ENCODE measurements at places on chromosomes 11 and 22.
A peak's percentile ranks its signal among the peaks of the same experiment; 100 is the strongest.

GRCh38 chr22:22748297-22748743, 103.9 kb downstream of the GGTLC2 start:
- peak; percentile 18 for DNase-seq

- DNase-seq: no peak
These were observed 200.8 kb downstream of the LUZP2 start for GRCh38 chr11:24697522-24698111.

GRCh38 chr11:114263513-114264170, 32.6 kb upstream of the NNMT start:
- no peak for DNase-seq

- DNase-seq: no peak
These were observed 43.8 kb upstream of the NECTIN1 start for GRCh38 chr11:119772641-119773415.

- no peak for DNase-seq
These were observed 11.5 kb upstream of the SPI1 start for GRCh38 chr11:47389577-47390421.

DNA sequence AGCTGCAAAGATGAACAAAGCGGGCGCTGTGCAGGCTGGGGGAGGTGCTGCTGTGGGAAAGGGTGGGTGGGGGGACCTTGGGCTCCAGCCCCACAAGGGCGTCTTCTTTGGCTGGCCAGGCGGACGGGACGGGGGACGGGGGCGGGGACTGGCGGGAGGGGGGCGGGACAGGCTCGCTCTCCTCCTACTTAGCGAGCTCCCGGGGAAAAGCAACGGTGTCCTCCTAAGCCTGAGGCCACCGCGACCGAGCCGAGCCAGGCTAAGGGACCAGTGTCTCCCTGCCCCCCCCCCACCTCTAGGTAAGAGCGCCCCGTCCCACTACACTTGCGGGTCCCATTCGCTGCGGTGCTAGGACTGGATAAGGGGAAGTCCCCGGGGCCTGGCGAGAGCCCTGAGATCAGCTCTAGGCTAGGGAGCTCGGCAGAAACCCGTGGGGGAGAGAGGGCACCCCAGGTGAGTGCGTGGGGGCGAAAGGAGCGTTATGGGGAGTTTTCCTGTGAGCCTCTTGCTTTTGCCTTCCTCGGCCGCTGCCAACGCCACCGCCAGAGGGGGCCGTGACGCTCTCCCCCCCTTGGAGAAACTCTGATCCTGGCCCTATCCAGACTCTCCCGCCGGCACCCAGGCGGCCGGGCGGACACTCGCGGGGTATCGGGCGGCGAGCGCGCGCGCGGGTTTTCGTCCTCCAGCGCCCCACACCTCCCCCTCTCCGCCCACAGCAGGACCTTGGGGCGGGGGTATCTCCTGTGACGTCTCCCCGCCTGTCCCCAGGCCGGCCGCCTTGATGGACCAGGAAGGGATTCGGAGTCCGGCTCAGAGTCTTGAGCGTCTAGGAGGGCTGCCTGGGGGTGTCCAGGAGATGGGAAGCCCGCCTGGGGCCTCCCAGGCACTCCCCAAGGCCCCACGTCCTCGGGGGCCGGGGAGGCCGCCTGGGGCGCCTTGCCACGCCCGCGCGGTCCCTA, at the start of gene PHLDB1:
Gene PHLDB1, plus strand, starts transcription at position 215 of the 959 bp plus-strand sequence. CDS start 6,222 bp downstream, outside the sequence.
- no peak for DNase-seq

DNA sequence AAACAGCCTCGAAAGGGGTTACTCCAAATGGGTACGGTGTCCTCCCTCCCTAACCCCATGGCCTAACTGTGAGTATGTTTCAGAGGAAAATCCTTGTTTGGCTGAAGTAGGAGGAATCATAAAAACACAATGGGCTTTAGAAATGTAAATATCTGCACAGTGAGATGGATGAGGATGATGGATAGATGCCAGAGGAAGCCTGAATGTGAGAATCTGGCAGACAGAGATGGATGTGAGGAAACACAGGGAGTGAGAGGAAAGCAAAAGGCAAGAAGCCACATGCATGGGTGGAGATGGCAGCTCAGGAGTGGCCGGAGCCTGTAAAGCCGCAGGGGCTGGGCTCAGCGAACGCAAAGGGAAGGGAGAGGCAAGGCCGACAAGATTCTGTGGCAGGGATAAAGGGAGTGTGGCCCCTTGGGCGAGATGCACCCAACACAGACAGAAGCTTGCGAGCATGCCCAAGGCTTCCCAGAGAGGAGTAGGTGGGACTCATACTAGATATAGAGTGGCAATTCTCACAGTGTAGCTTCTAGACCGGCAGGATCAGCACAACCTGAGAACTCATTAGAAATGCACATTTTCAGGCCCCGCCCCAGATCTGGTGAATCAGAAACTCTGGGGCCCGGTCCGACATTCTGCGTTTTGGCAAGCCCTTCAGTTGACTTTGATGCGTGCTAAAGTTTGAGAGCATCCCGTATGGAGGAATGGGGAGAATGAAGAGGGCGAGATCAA, 237.3 kb upstream of the CADM1 start:
- no peak for DNase-seq

DNA sequence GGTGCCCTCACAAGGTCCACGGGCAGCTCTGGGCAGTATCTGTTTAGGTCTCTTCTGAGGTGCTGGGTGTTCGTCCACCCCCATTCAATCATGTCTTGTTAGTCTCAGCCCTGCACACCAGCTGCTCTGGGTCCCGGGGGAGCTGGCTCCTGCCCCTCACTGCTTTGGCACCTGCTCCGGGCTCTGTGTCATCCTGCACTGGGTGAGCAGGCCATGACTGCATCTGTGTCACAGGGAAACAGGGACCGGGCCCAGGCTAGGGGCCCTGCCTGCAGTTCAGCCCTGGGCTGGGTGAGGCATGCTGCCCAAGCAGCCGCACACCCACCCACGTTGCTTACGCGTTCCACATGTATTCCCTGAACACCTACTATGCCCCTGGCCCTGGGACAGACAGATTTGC, 43.9 kb downstream of the ELFN2 start:
- DNase-seq: no peak

DNA sequence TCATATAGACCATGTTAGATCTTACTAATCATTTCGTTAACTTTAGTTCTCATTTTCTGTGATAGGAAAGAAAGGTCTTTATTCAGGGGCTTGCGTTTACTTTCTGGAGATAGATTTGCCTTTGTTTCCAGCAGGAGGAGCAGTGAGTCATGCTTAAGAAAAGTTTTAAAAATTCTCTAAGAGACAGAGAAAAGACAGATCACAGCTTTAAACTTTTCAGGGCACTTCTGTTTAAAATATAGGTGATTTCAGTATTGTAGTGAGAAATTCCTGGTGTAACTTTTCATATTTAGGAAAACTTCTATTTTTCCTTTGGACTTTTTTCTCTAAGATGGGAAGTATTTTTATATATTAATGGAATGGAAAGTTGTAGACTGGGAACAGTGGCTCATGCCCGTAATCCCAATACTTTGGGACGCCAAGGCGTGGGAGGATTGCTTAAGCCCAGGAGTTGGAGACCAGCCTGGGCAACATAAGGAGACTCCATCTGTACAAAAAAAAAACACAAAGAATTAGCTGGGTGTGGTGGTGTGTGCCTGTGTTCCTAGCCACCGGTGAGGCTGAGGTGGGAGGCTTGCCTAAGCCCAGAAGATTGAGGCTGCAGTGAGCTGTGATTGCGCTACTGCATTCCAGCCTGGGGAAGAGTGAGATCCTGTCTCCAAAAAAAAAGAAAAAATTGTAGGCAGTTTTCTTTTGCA, 60.3 kb downstream of the ATXN10 start:
- DNase-seq: no peak

- DNase-seq: no peak
These were observed 16.1 kb downstream of the COMMD9 start for GRCh38 chr11:36273110-36273509.

DNA sequence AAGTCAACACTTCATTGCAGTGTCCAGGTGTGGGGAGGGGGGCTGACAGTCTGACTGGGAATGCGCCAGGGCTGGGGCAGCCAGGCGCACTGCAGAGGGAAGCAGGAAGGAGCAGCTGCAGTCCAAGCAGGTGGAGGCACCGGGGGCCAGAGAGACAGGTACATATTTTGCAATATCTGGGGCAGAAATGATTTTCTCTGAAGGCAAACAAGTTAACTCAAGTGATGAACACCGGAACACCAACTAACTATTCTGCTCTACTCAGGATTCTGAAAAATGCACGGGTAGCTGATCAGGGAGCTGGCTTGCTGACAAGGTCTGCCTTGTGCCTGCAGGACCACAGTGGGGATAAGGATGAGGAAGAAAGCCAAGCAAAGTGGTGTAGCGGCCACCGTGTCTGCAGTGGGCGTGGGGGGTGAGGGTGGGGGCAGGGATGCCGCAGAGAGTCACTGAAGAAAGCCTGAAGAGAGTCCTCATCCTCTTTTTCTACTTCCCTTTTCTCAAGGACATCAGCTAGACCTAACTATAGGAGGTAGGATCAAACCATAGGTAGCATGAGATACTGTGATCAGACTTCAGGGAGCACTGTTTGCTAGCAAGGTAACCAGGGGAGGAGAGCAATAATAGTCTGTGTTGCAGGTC, 83.4 kb downstream of the SCN3B start:
- no peak for DNase-seq

DNA sequence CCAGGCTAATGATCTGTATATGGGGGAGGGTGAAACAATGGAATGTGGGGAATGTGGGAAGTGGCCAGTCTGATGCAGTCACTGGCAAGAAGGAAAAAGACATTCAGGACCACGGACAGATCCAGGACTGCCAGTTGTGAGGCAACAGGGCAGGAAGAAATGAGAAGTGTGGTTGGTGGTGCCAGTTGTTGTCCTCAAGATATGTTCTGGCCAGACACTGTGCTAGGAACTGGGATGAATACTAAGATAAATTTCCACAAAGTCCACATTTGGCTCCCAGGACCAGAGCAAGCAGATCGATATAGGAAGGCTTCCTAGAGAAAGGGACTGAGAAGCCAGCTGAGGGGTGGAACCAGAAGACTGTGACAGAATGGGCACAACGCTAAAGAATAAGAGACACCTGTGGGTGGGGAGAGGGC, 6.8 kb upstream of the TPBGL start:
- DNase-seq: no peak

- no peak for DNase-seq
These were observed 9.9 kb downstream of the P2RX3 start for GRCh38 chr11:57348052-57348451.

GRCh38 chr11:1744137-1744886, 6.1 kb downstream of the IFITM10 start:
- DNase-seq: no peak

GRCh38 chr11:67600324-67601029, 6.3 kb upstream of the NDUFV1 start:
- DNase-seq: no peak

GRCh38 chr11:67194096-67194495, 72.2 kb upstream of the GRK2 start:
- no peak for DNase-seq

- no peak for DNase-seq
These were observed 42.8 kb downstream of the ETS1 start for GRCh38 chr11:128544471-128545051.

- DNase-seq: no peak
These were observed 12.5 kb downstream of the CDPF1 start for GRCh38 chr22:46237453-46238124.

DNA sequence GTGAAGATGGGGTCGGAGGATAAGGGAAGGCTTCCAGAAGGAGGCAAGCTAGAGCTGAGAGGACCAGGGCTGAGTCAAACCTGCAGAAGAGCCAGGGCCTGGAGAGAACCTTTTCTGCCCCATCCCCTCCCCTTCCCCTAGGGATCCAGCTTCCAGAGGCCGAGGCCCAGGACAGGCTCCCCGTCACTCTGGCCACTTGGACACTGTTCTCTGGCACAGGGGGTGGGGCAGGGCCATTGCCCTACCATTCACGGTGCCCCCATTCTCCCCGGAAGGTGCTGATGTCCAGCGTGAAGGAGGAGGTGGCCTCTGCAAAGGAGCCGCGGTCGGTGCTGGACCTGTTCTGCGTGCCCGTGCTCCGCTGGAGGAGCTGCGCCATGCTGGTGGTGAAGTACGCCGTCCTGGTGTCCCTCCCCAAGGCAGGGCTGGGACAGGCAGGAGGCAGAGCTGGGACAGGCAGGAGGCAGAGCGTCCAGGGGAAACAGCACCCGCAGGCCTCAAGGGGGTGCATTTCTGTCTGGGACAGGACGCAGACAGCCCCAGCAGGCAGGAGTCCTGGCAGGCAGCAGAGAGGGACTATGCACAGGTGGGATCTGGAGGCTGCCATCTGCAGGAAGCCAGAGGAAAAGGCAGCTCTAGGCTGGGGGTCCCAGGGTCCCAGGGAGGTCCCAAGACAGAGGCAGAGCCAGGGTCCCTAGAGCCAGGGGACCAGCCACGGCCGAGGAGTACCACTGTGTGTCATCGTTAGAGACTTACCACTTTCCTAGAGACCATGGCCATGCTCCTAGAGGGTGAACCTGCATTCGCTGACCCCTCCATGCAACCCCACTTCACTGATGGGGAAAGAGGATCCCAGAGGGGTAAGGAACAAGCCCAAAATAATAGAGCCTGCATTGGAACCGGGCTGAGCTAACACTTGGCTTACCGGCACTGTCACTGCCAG, 25.8 kb upstream of the SLC22A12 start:
- DNase-seq: no peak

GRCh38 chr11:95371153-95371552, 140.2 kb upstream of the SESN3 start:
- DNase-seq: no peak

DNA sequence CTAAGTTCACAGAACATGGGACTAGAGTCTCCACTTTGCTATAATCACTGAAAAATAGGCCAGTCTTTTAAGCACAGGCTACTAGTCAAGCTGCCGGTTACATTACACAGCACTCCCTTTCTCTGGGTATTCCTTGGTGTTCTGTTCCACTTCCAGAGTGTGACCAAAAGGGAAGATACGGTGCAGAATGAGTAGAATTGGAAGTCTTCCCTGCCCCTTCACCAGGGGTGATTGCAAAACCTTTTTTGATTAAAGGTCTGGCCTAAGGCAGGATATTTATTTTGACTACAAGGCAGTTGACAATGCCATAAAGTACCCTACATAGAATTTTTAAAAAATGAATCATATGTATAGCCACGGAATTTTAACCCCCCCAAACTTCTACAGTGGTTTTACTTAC, 59.6 kb upstream of the ADORA2A start:
- no peak for DNase-seq

DNA sequence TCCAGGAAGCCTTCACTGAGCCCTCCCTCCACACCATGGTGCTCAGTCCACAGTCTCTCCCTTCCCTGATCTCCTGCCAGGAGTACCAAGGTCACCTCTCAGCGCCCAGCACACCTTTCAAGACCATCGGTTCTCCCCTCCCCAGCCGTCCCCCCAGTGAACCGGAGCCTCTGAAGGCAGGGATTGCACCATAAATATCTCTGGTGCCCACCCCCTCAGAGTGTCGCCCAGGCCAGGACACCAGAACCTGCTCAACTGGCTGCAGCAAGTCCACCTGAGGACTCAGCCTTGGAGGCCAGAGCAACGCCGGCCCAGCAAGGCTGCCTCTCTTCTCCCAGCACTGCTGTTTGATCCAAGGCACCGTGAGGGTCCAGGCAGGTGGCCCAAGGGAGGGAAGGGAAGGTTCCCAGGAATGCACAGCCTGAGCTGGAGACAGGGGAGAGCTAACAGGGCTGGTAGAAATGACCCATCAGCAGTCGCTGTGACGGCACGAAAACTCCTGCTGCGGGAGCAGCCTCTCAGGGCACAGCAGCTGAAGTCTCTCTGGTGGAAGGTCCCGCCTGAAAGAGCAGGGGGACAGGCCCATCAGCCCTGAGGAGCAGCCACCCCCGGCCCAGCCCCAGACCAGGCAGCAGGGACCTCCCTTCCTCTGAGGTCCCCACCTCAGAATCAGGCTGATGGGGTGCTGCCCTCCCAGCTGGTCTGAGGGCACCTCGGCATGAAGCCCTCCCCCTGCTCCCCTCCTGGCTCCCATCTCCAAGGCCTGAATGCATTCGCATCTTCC, 80.3 kb downstream of the BUD13 start:
- no peak for DNase-seq

Measured in stimulated activated CD4-positive, alpha-beta T cell treated with anti-CD3 and anti-CD28 coated beads, Interleukin-15, amount 100 ng/mL, for 1 hour (primary cell).